ENCODE measurements at places on chromosomes 1 and 21. TPM values are rescaled to one million over a fixed set of nuclear protein-coding genes. Genes with fewer than 3 reads are reported as not detected.

ADCY10 gene
- 0.23 TPM for total RNA-seq

PTCH2 gene
- 3.0 TPM for total RNA-seq

OR10J1 gene
- total RNA-seq, result not detected

GART gene
- total RNA-seq, result 67.8 TPM

MTFR1L gene
- 285 TPM for total RNA-seq

GABPA gene
- total RNA-seq, result 33.0 TPM

BCAN gene
- total RNA-seq, result 0.17 TPM

MSH4 gene
- total RNA-seq, result not detected

SIKE1 gene
- 34.1 TPM for total RNA-seq

RGS13 gene
- 0.06 TPM for total RNA-seq

HNRNPCL4 gene
- not detected for total RNA-seq

FCRL2 gene
- total RNA-seq, result not detected

OR2T1 gene
- not detected for total RNA-seq

OR2L2 gene
- total RNA-seq, result not detected

SPTA1 gene
- not detected for total RNA-seq

TBX15 gene
- total RNA-seq, result not detected

ZNHIT6 gene
- total RNA-seq, result 6.3 TPM

TMEM82 gene
- not detected for total RNA-seq

RHD gene
- total RNA-seq, result not detected

Data from adrenal gland (tissue), 19 donors.